NCI-H1105 treated with DMSO at 0.1 percent for 48 hours (cell line): ENCODE measurements at places on chromosomes 16 and 17.

DNA sequence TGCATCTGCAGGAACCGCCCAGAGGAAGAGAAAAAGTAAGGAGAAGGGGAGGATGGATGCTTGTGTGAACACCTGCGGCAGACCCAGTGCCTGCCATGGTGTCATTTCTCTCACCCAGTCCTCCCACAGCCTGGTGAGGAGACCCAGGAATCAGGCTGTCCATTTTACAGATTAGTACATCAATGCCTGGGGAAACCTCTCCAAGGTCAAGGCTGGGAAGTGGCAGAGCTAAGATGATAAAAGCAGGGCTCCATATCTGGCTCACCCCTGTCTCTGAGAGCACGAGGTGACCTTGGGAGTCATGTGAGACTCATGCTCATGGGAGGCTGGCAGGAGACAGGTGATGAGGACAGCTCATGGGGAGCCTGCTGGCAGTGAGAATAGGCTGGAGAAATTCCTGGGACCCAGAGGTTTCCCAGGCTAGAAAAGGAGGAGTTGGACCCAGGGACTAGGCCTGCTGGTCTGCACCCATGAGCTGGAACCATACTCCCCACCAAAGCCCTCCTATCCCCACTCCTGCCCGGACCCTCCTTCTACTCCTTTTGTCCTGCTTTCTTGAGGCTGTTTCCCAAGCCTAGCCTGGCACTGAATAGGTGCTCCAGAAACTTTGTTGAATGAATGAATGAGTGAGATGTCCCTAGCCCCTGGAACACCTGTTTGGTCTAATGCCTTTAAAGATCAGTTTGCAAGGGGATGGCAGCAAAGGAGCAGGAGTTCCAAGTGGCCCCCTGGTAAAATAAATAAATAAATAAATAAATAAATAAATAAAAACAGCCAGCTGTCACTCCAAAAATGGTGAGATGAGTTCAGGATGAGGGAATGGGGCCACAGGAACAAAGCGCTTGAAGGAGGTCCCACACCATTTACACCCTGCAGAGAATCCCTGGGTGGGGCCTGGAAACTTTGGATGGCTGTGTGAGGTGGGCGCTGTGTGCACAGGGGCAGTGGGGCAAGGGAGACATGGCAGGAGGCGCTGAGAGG lies 1.6 kb downstream of the ZNF629 start:
- DNase-seq, result no peak

- no peak for DNase-seq
Measured at GRCh38 chr16:88880226-88881006, 14.0 kb upstream of the PABPN1L start.

- no peak for DNase-seq
Measured at GRCh38 chr17:59637611-59638310, 18.1 kb downstream of the CLTC start.

DNA sequence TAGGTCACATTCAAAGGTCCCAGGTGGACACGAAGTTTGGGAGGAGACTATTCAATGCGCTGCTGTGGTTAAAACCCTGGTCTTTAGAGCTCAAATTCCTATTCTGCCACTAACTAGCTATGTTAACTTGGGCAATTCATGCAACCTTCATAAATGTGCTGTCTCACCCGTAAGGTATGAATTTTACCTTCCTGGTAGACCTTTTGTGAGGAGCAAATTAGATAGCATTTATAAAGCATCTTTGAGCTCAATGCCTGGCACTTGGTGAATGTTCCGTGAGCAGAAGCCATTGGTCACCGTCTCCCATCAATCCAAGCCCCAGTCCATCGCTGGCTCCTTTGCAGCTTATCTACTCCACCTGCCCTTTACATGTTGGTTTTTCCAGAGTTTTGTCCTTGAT lies 16.6 kb downstream of the CHD9NB start:
- no peak for DNase-seq

DNA sequence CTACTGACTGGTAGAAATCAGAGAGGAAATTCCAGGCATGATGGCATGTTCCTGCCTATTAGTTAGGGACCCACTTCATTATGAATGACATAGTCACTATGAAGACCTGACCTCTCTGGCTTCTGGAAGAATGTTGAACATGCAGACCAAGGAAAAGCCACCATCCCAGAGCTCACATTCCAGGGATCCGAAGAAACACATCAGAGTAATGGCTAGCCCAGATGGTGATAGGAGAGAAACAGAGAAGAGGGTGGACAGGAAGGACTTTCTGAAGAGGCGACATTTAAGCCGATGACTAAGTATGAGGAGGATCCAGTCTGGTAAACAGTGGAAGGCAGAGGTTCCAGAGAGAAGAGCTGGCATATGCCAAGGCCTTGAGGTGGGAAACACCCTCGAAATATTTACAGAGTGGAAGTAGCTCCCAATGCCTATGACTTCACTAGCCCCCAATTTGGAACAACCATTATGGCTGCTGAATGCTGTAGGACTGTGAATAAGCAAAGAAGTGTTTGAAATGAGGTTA lies 216.2 kb downstream of the RBFOX1 start:
- no peak for DNase-seq

DNA sequence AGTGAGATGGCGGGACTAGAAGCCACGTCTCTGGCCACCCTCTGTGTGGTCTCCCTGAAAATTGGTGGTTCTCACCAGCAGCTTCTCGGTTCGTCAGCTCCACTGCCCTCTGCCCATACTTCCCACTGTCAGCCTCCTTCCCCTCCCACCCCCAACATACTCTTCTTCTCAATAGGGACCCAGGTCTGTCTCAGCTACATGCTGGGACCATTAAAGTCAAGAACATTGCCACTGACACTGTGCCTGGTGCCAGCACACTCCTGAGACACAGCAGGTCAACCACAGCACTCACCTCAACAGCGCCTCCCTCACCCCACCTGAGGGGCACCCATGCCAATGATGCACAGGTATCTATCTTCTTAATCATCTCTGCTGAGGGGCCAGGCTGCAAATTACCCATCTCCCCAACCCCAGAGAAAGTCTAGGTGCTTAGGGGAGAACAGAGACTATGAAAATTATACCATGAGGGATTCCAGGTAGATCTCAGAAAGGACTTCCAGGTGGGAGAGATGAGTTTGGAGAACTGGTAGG lies 1.3 kb downstream of the PLXDC1 start:
- no peak for DNase-seq

DNA sequence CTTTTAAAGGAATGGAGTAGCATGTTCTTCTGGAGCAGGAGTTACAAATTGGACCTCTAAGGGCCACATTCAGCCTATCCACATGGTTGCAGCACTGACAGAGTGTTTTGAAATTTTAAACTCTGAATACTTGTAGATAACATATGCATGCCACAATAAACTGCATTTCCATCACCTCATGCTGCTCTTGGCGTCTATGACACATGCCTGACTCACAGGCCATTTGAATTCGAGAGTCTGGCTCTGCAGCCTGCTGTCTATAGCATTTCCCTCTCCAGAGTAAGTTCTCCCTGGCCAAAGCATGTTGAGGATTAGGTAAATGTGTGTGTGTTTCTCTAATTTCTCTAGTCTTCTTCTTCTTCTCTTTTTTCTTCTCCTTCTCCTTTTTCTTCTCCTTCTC lies 28.7 kb upstream of the MYOCD start:
- no peak for DNase-seq

DNA sequence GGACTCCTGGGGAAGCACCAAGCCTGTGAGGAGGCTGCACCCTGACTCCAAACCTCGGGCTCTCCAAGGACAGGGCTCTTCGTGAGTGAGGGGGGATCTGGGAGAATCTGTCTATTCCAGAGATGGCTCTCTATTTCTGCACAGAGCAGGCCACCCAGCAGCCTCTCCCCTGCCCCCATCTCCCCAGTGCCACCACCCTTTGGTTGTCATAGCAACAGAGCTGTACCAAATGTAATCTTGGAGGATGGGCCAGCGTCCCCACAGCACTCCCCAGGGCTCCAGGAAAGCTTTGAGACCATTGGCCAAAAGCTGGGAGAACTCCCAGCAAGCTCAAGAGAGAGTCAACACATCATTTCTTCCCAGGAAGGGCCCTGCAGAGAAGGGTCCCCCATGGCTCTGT lies 49.3 kb downstream of the ABCC12 start:
- DNase-seq, result no peak

DNA sequence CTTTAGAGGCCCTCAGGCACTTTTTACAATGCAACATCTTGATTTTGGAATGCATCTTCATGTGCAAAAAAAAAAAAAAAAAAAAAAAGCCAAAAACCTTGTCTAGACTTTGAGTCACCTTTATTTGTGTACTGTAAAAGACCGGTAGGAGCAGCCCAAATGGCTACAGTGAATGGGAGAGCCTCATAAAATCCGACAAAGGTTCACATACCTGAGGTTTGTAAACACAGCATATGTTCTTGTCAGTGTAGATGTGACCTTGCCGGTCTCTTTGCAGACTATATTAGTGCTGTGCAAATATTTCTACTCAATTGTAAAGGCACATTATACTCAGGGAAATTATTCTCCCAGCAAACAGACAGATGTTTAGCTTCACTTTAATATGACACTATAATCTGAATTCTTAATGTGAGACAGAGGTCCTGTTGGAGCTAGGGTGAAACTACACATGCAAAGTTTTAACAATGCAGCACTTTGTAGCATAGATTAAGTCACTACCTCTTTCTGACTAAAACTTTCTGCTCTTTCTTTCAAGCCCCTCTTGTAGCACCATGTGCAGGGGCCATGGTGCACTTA lies 211.3 kb downstream of the CA10 start:
- DNase-seq, result no peak

DNA sequence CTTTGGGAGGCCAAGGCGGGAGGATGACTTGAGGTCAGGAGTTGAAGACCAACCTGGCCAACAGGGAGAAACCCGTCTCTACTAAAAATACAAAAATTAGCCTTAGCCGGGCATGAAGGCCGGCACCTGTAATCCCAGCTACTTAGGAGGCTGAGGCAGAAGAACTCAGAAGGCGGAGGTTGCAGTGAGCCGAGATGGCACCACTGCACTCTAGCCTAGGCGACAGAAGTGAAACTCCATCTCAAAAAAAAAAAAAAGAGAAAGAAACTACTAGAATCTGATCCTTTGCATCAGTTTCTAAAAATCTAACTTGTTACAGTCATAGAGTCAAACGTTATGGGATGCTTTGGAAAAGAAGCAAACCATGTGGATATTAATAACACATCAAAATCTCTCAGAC lies 1.6 kb upstream of the PECAM1 start:
- no peak for DNase-seq

GRCh38 chr17:44672479-44673093 lies 16.3 kb downstream of the MEIOC start:
- DNase-seq, result peak; percentile 6

- peak; percentile 67 for DNase-seq
Measured at GRCh38 chr17:8153957-8154607, 1.9 kb upstream of the PER1 start.

DNA sequence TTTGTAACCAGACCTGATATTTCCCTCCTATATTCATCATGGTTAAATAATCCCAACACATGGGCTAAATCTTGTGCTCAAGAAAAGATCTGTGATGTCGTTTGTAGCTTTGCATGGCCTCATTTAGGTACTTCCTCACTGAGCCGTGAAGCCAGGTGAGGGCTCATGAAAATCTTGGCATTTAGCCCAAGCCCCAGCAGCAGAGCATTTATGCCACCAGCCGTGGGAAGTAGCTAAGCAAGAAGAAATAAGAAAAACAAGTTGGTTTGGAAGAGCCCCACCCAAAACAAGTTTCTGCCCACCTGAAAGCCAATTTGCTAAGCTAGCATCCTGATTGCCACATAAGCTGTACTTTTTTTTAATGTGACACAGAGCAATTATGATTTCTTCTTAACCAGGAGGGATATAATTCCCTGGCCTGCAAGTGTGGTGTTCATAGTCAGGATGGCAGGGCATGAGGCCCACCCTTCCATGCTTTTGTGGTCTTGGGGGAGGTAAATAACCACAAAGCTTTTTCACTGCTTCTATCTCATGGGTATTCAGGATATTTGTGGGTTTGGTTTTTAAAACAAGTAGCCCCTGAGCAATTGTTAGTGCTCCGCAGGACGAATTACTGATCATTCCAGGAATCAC lies 10.5 kb downstream of the TMIGD1 start:
- DNase-seq, result peak; percentile 72

- DNase-seq, result no peak
Measured at GRCh38 chr17:19943026-19943425, 34.6 kb downstream of the AKAP10 start.
